A549 treated with DMSO at 1 μM for 4 hours (cell line): ENCODE measurements at places on chromosomes 2 and 18. TPM values are rescaled to one million over a fixed set of nuclear protein-coding genes. Genes with fewer than 3 reads are reported as not detected.

ARHGAP28 gene
- 0.03 to 0.37 TPM (median 0.09 TPM) in 5 replicates for total RNA-seq

CHRNG gene
- not detected in 5 replicates for total RNA-seq

RBKS gene
- total RNA-seq = 6.5 to 8.8 TPM (median 7.3 TPM) in 5 replicates

HPCAL1 gene
- 87.0 to 129 TPM (median 114 TPM) in 5 replicates for total RNA-seq

TRIM54 gene
- 0.33 to 0.73 TPM (median 0.46 TPM) in 5 replicates for total RNA-seq

RSAD2 gene
- 0.15 to 0.62 TPM (median 0.34 TPM) in 5 replicates for total RNA-seq

INO80C gene
- 20.8 to 25.4 TPM (median 23.5 TPM) in 5 replicates for total RNA-seq

BMP10 gene
- not detected in 5 replicates for total RNA-seq

PAX3 gene
- not detected in 5 replicates for total RNA-seq

CWC22 gene
- total RNA-seq = 12.2 to 14.9 TPM (median 14.4 TPM) in 5 replicates

TMEFF2 gene
- total RNA-seq = 0.19 to 0.36 TPM (median 0.27 TPM) in 5 replicates

COLEC12 gene
- 0.03 to 0.06 TPM (median 0.05 TPM) in 4 of 5 replicates, not detected in the other for total RNA-seq

GCG gene
- total RNA-seq = not detected in 5 replicates

MBOAT2 gene
- 26.8 to 41.8 TPM (median 35.7 TPM) in 5 replicates for total RNA-seq

LONRF2 gene
- 3.3 to 5.5 TPM (median 4.8 TPM) in 5 replicates for total RNA-seq

MAIP1 gene
- total RNA-seq = 34.5 to 40.0 TPM (median 37.3 TPM) in 5 replicates

STPG4 gene
- not detected in 5 replicates for total RNA-seq

AGXT gene
- total RNA-seq = not detected in 5 replicates

MEP1B gene
- total RNA-seq = 0.03 to 0.15 TPM (median 0.07 TPM) in 5 replicates

CFAP65 gene
- total RNA-seq = 0.09 to 0.19 TPM (median 0.15 TPM) in 5 replicates

DCC gene
- total RNA-seq = not detected in 5 replicates
